ENCODE measurements at places on chromosomes 11 and 22.

DNA sequence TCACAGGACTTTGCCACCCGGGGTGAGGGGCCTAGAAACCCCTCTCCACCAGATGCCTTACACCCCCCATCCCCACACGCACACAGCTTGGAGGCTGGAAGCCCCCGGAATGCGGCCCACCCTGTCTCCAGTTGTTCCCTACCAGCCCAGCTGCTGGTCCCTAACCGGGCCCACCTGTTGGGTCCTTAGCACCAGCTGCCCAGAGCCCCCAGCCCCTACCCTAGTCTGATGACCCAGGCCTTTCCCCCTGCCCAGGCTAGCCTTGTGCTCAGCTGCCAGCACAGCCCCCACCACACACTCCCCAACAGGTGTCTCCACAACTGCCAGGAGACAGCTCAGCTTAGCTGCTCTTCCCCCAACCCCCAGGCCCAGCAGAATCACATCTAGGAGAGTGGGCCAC lies 67.1 kb downstream of the CDKN1C start:
- DNase-seq, result no peak

GRCh38 chr11:83157594-83158356 lies 844 bp downstream of the PCF11 start:
- DNase-seq, result no peak

DNA sequence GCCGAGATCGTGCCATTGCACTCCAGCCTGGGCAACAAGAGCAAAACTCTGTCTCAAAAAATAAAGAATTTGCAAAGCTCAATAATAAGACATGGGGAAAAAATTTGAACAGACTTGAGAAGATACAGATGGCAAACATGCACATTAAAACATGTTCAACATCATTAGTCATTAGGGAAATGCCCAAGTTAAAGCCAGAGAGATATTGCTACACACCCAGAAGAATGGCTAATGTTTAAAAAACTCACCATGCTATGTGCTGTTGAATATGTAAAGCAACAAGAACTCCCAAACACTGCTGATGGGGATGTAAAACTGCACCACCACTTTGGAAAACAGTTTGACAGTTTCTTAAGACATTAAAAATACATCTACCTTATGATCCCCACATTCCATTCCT lies 12.6 kb downstream of the LRRC75B start:
- no peak for DNase-seq

- no peak for DNase-seq
Measured at GRCh38 chr11:129959687-129960086, 42.9 kb downstream of the PRDM10 start.

DNA sequence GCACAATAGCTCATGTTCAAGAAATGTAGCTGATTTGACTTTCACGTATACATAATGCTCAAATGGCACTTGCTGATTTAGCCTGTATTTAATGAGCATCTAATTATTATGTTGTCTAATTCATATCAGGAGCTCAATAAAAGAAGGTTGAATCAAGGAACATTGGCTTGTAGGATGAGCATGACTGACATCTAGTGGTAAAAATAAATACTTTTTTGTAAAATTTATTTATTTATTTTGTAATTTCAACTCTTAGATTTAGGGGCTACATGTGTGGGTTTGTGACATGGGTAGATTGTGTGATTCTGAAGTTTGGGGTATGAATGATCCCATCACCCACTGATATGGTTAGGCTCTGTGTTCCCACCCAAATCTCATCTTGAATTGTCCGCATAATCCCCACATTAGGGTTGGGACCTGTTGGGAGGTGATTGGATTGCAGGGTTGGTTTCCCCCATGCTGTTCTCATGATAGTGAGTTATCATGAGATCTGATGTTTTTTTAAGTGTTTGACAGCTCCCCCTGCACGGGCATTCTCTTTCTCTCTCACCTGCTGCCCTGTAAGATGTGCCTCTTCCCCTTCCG lies 1.7 kb upstream of the OR52E5 start:
- DNase-seq, result no peak
